ENCODE measurements at places on chromosomes 11 and 22.

- DNase-seq = no peak
These were observed 2.4 kb downstream of the ALX4 start for GRCh38 chr11:44307340-44308099.

DNA sequence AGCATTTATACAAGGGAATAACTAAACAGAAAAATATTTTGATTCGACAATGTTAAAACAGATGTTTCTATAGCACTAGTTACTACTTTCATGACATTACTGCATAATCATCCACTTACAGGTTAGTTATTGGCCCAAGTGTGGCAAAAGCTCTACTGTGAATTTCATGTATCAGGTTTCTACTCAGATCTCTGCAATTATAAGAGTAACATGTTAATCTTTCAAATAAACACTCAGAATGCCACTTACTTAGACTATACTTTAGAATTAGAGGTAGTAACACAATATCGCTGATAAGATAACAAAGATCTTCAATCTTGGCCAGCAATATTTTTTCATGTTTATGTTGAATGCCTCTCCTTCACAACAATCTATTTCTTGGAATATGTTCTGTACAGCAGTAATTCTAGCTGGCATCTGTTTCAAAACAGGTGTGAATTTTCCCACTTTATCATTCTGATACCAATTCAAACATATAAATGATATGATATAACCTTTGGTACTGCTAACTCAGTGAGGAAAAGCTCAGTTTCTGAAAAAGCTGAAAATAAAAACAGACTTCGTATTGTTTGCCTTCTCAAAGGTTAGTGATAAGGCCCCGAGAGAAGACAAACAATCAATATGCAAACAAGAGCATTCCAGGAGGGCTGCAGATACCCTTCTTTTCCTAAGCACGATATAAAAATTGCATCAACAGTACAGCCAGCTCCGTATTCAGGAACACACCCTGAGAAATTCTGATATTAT is 11.0 kb upstream of the CCDC34 start:
- no peak for DNase-seq

DNA sequence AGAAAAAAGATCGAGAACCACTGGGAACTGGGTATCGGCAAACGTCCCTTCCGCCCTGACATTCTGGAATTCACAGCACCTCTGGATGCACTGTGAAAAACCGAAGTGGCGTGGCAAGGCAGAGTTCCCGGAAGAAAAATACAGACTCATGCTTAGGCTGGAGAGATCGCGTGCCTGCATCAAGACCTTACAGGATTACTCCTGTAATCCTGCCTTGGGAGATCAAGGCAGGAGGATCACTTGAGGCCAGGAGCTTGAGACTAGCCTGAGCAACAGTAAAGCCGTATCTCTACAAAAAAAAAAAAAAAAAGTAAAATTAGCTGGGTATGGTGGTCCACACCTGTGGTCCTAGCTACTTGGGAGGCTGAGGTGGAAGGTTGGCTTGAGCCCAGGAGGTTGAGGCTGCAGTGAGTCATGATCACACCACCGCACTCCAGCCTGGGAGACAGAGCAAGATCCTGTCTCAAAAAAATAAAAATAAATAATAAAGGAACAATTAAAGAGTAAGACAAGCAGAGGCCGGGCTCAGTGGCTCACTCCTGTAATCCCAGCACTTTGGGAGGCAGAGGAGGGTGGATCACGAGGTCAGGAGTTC is 19.9 kb upstream of the TEF start:
- DNase-seq = no peak

GRCh38 chr11:105219269-105219668 is 79.7 kb upstream of the CARD18 start:
- DNase-seq = no peak

DNA sequence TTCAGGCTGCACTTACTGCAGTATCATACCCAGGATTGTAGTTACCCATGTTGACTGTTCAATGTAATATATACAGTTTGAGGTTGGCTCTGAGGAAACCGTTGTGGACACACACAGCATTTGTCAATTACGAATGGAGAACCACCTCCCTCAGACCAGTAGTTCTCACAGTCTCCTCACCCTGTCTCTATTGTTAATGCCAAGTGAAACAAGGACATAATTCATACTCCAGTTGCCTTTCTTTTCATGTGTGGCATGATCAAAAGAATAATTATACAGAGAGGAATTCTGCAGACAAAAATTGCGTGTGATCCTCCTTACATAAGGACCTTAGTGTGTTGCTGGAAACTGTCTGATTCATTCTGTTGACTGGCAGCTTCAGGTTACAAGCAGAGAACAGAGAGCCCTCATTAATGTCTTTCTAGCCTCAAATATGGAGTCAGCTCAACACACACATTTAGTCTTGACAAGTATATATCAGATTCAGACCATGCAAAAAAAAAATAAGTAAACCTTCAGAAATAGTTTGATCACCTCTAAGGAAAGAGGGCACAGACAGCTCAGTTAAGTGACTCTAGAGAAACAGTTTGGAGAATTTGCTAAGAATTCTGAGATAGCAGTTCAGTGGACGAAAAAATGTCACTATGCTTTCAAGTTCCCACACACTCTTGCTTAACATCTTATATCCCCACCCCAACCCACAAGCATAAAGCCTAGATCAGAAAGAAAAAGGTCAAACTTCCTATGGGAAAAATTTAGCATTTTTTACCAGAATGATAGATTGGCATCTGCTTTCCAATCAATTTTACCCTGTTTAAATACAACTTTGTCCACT is 96.1 kb downstream of the MAML2 start:
- DNase-seq = no peak

- DNase-seq = no peak
These were observed 720 bp downstream of the UFD1 start for GRCh38 chr22:19478045-19478900.

All from central memory CD8-positive, alpha-beta T cell (primary cell).